Anterior cingulate cortex (tissue), 58 donors: ENCODE measurements at places on chromosomes 1 and 21.

- DNase-seq, result peak; percentile 28
Measured at GRCh38 chr1:84847253-84848250, 45.5 kb downstream of the LPAR3 start.

GRCh38 chr1:229699613-229700267 lies 73.7 kb downstream of the URB2 start:
- no peak for DNase-seq

DNA sequence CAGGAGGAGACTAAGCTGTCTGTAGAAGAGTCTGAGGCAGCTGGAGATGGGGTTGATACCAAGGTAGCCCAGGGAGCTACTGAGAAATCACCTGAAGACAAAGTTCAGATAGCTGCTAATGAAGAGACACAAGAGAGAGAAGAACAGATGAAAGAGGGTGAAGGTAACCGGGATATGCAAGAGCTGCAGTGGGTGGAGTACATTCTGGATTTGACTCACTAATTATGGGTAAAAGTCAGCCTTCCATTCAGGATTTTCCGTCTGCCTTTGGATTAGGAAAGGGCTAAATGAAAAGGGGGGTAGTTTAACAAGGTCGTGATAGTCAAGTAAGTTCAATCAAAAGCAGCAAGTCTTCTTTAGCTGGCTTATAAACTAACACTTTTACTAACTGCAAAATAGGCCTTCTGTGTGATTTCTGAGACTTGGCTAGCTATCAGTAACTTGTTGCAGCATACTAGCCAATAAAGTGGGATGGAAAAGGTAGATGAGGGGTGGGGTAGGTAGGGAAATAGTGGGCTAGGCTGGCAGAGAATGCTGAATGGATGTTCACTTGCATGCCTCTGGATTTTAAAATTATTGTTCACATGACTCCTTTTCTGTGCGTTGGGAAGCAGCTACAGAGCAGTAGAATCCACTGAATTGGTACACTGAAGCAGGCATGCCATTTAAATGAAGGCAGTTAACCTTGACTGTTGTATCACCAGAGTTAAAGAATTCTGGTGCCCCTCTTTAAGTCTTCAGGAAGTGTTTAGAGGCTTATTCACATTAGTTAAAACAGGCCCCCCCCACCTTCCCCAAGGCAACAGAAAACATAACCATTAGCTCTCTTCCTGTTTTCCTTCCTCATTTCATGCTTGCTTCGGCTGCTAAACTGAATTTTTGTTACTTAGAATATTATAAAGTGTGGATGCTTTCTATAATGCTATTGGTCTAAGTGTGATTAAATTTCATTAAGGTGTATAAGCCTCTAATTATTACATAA lies 15.4 kb downstream of the CCDC17 start:
- DNase-seq, result no peak

- no peak for DNase-seq
Measured at GRCh38 chr1:178399177-178399728, 97.5 kb downstream of the CLEC20A start.

GRCh38 chr1:154178911-154179811 lies 12.7 kb downstream of the TPM3 start:
- DNase-seq, result no peak

- no peak for DNase-seq
Measured at GRCh38 chr1:76951153-76951552, 83.9 kb downstream of the ST6GALNAC5 start.

GRCh38 chr1:116498789-116499628 lies 71.8 kb downstream of the CD58 start:
- peak; percentile 21 for DNase-seq

- DNase-seq, result no peak
Measured at GRCh38 chr1:114109981-114110380, 43.7 kb downstream of the SYT6 start.

DNA sequence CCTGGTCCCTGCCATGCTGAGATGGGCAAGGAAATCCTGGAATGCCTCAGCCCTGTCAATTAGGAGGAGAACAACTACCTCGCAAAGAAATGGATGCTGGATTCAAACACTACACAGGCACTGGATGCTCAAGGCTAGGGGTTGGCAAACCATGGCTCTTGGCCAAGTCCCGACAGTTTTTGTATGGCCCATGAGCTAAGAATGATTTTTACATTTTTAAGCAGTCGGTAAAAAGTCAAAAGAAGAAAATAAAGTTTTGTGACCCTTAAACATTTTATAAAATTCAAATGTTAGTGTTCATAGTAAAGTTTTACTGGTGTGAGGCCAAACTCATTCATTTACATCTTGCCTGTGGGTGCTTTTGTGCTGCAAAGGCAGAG lies 6.5 kb downstream of the CDK18 start:
- DNase-seq, result no peak

- no peak for DNase-seq
Measured at GRCh38 chr1:46508757-46509156, 19.1 kb downstream of the DMBX1 start.

GRCh38 chr1:238653693-238654321 lies 732.6 kb upstream of the CHRM3 start:
- no peak for DNase-seq

DNA sequence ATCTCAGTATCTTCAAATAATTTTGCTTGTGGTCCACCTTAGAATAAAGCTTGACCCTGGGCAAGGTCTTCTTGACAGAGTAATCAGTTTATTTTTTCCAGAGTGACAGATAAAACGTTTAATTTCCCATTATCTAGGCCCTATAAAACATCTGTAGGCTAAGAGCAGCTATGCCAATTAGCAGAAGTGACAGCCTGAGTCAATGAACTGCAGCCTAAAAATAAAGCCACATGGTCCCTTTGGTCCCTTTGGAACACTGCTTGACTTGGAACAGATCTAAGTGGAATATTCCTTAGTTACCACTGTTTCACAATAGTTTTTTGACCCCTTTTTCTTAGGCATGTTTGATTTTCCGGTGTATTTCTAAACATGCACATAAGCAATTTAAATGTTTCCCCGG lies 6.3 kb upstream of the RGS13 start:
- DNase-seq, result no peak

- DNase-seq, result no peak
Measured at GRCh38 chr1:64757213-64757612, 12.3 kb downstream of the RAVER2 start.

GRCh38 chr1:196063952-196064351 lies 544.3 kb downstream of the KCNT2 start:
- DNase-seq, result no peak

DNA sequence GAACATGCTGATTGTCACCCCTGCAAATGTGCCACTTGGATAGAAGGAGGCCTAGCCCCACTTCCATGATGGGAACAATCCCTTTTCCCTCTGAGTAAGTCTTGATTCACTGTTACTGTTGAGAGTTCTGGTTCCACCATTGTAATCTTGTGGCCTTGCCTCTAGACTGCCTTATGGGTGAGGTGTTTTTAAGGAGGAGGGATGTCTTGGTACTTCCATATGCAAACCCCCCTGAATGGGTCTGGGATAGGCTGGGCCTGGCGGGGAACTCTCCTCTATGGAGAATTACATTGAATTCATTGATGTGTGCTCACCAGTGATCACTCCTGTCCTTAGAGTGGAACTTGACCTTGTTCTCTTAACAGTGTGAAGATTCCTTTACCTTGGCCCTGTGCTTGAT lies 5.8 kb downstream of the GALNT2 start:
- DNase-seq, result no peak

- no peak for DNase-seq
Measured at GRCh38 chr1:113657126-113657525, 102.2 kb downstream of the PHTF1 start.

- no peak for DNase-seq
Measured at GRCh38 chr1:32533792-32534327, 5.4 kb upstream of the ZBTB8A start.
